ENCODE measurements at places on chromosomes 3 and 15.
A peak's percentile ranks its signal among the peaks of the same experiment; 100 is the strongest.

DNA sequence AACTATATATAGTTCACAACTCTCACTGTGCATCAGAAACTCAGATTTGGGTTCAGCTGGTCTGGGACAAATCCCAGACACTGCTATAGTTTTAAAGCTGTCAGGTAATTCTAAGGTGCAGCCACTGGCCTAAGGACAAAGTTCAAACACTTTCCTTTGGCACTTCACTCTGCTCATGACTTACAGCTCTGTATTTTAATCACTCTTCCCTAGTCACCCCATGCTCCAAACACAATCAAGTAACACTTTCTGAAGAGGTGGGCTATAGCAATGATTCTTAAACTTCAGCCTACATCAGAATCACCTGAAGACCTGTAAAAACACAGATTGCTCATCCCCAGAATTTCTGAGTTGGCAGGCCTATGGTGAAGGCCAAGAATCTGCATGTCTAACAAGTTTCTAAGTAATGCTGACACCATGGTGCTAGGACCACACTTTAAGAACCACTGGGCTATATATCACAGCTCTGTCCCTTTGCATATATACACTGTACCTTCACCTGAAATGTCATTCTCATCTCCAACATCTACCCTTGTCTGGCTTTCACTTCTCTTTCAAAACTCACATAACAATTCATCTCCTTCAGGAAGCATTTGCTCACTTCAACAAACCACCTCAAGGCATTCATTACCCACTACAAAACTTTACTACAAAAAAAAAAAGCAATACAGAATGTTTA lies 21.4 kb downstream of the STAG1 start:
- DNase-seq = no peak

DNA sequence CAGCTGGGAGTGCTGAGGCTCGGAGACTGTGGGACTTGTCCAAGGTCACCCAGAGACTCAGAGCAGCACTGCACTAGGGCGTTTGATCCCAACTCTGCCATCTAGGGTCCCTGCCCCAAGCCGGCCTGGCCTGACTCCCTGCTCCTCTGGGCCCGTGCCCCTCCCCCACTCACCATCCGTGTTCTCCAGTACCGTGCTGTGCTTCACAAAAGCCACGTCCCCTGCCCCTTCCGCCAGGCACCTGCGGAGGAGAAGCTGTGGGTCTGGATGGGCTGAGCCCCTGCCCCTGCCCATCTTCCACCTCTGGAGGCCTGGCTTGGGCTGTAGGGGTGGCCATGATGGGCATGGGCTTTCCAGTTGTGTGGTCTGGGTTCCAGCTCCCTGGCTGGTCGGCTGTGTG lies 8.4 kb downstream of the MELTF start:
- no peak for DNase-seq

DNA sequence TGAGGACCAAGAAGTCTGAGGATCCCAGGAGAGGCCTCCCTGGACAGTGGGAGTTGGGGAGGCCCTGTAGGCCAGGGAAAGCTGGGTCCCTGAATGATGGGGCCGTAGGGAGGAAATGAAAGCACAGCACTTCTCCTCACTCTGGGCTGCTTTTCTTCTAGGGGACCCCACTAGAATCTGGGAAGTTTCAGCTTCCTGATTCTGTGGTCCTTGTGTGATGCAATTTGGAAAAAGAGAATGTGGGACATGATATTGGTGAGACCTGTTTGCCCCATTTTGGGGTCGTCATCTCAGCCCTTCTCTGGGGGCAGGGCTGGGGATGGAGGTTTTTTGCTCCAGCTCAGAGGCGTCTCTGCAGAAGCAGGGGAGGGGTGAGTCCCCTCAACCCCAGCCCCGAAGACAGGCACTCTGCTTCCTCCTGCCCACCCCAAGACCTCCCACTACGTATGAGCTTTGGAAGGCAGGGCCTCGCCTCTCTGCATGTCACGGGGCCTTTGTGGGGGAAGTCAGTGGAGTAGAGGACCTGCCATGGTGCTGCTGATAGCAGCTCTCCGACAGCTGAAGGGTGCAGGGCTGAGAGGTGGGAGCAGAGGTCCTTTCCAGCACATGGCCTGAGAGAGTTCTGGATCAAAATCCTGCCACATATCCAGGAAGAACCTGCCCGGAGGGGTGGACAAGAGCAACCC lies 1.5 kb upstream of the SNX22 start:
- DNase-seq = no peak

DNA sequence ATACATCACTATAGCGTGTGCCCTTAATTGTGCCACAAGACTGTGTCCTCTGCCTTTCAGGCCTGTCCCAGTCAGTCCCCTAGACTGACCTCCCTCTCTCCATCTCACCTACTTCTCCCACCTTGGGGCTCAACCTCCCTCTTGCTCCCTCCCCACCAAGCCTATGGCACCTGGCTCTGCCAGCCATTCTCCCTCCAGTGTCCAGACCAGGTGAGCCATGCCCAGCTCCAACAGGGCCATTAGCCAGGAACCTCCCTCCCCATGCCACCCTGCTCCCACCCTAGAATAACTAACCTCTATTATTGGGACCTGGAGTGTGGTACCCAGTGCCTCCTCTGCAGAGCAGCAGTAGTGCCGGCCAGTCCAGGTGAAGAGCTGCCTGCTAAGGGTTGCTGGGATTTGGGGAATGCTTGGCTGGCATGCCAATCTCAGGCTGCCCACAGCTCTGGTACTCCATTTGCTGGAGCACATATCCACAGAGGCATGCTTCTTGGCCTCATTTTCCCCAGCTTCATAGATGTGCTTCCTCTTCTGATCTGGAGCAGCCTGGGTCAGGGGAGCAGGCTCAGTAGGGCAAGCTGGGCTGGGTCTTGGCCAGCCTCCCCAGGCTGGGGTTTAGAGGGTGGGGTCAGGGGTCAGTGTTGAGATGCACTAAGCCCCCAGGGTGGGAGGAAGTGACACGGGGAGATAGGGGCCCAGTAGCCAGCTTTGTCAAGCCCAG lies 38.8 kb downstream of the SAXO2 start:
- DNase-seq = no peak

GRCh38 chr3:182725372-182726251 lies 67.7 kb upstream of the ATP11B start:
- DNase-seq = peak; percentile 30

DNA sequence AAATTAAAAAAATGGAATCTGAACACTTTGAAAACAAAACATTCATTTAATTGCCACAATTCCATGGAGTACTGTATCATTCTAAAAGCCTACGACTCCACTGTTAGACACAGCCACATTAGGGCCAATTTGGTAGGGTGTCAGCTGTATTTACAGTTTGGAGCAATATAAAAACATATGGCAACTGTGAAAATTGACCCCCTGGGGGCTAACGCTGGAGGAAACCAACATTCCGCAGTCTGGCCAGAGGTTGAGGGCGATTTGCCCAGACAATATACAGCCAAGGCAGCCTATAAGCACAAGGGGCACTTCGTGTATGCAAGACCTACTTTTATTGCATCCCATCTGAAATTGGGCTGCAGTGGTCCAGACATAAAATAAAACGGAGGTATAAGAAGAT lies 476.5 kb upstream of the WNT5A start:
- no peak for DNase-seq

DNA sequence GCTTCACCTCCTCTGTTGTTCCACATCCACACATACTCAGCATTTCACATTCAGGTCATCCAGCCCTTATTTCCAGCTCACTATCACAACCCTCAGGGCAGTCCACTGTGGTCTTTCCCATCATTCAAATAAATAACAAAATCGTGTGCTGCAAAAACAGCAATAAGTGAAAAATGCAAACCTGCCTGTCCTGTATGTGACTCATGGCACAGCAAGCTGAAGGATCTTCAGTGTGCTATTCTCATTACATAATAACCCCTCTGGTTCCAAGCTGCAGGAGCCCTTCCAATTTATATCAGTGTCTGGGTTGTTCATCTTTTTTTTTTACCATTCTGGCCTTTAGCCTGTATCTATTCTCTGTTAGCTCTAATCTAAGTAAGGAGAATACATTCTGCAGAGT lies 185.3 kb upstream of the UBE2E2 start:
- DNase-seq = peak; percentile 70

- DNase-seq = no peak
Measured at GRCh38 chr3:173920386-173920785, 522.8 kb downstream of the NLGN1 start.
